ENCODE measurements at places on chromosomes 6 and 20.

GRCh38 chr6:169918239-169918953 is 167.0 kb downstream of the ERMARD start:
- no peak for DNase-seq

DNA sequence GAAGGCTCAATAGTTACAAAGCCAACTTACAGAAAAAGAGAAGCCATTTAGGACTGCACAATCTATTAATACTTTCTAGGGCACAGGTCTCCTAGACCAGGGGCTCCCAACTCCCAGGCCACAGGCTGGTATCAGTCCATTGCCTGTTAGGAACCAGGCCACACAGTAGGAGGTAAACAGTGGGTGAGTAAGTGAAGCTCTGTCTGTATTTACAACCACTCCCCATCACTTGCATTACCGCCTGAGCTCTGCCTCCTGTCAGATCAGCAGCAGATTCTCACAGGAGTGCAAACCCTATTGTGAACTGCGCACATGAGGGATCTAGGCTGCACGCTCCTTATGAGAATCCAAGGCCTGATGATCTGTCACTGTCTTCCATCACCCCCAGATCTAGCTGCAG is 22.5 kb downstream of the TRAF3IP2 start:
- DNase-seq = no peak

GRCh38 chr6:80235647-80236046 is 129.2 kb downstream of the BCKDHB start:
- no peak for DNase-seq

GRCh38 chr20:4667371-4667773 is 54.3 kb upstream of the PRND start:
- no peak for DNase-seq

GRCh38 chr20:58378704-58379103 is 10.3 kb upstream of the VAPB start:
- no peak for DNase-seq

- DNase-seq = no peak
These were observed 244.5 kb downstream of the TPBG start for GRCh38 chr6:82607998-82608725.

DNA sequence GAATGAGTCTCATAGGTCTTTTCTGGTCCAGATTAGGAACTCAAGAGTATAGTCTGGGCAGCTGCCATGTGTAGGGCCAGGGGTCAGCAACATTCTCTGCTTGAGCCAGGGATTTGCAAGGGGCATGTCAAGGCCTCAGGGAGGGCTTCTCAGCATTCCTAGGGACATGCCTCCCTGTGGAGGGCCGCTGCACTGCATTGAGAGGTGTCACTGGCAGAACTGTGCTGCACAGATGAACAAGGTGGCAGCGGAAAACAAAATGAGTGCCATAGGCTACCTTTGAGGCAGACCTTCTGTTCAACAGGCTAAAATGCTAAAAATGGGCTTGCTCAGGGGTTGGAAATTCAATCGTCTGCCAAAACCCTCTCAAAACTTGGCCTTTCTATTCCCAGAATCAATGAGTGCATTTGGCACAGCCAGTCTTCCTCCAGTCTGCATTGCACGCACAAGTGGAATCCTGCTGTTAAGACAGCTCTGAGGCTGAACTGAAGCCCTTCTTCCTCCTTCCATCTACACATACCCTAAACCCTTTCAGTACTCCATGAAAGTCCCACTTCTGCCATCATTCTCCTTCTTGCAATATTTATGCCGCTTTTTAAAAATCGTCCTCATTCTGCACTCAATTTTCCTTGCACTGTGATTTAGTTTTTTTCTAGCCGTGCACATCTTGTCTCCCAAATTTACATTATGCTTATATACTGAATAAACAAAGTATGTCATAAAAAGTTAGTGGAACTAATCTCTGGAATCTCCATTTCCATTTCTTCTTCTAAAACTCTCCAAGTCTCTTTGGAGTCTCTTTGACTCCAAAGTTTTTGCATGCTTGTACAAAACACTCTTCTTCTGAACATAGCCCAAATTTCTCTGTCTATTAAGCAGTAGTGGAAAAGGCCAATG is 51.7 kb downstream of the SLC26A8 start:
- no peak for DNase-seq

DNA sequence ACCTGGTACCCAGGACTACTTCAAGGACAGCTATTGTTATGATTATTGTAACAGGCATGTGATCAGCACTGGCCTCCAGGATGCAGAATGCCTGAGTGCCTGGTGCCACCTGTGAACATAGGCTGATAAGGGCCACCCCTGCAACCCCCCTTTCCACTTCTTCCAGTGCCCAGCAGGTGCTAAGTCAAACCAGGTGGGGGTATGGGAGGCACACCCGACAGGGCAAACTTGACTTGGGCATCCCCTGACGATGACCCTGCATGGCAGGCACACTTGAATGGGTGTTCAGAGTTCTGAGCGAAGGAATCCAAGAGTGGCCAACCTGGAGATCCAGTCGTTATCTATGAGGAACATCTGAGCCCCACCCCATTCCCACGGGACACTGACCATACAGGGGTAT is 3.4 kb downstream of the ADA start:
- DNase-seq = no peak
